ENCODE measurements at places on chromosomes 2 and 18.

GRCh38 chr2:216648105-216648504 is 14.9 kb downstream of the IGFBP2 start:
- no peak for DNase-seq

- DNase-seq: no peak
Observed at GRCh38 chr2:15939556-15939853, 845 bp upstream of the MYCN start.

- DNase-seq: no peak
Observed at GRCh38 chr2:2683606-2684224, 352.6 kb upstream of the MYT1L start.

GRCh38 chr2:42001711-42002201 is 46.1 kb upstream of the PKDCC start:
- no peak for DNase-seq

DNA sequence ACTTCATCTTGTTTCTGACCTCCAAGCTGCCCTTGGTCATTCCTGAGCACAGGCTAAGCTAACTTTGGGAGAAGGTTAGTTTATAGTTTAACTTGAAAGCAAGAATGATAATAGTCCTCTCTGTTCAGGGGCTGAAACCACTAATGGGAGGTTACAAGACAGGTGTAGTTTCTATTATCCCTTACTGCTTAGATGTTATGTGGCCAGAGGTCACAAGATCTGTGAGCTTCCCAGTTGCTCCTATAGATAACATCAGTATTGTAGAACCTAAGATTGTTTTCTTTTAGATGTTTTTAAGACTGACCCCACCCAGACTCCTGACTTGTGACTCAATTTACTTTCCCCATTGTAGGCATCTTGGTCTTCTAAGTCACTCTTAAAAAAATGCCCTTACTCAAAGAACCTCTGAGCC is 94.8 kb upstream of the LPIN2 start:
- no peak for DNase-seq

- no peak for DNase-seq
Observed at GRCh38 chr2:150620855-150621254, 133.4 kb upstream of the RND3 start.

DNA sequence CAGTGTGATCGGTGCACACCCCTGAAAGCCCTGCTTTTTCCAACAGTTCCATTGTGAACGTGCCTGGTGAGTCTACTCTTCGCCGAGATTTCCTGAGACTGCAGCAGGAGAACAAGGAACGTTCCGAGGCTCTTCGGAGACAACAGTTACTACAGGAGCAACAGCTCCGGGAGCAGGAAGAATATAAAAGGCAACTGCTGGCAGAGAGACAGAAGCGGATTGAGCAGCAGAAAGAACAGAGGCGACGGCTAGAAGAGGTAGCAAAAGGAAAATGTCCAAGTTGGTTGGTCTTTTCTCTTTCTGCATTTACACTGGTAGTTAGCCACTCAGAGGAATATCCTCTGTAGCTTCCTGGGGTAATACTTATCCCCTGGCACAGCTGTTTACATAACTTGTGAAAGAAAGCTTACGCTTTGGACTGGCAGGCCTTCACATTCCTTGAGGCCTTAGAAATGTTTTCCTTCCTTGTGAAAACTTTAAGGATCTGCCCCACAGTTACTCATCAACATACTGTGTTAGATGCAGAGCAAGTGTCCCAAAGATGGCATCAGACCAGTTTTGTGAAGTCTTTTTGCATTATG is 146.6 kb downstream of the MAP4K4 start:
- no peak for DNase-seq

- no peak for DNase-seq
Observed at GRCh38 chr2:74146929-74147726, 584 bp downstream of the BOLA3 start.

Measured in CD4-positive, alpha-beta T cell treated with Interleukin-17A for 1 hour (primary cell).